Dermis lymphatic vessel endothelial cell (primary cell): ENCODE measurements at places on chromosomes 12 and 14. TPM values are rescaled to one million over a fixed set of nuclear protein-coding genes. Genes with fewer than 3 reads are reported as not detected.

The ACOT6 gene
- total RNA-seq: not detected in 2 replicates

The GPR65 gene
- 0.09 and 0.11 TPM in 2 replicates for total RNA-seq

The LAG3 gene
- 0.09 and 0.22 TPM in 2 replicates for total RNA-seq

The REC8 gene
- 0.87 and 1.3 TPM in 2 replicates for total RNA-seq

The IL26 gene
- total RNA-seq: not detected in 2 replicates

The RILPL1 gene
- 3.6 and 4.7 TPM in 2 replicates for total RNA-seq

The EAPP gene
- total RNA-seq: 52.9 and 58.3 TPM in 2 replicates

The CELA1 gene
- not detected in 2 replicates for total RNA-seq

The ZFC3H1 gene
- 13.0 and 17.3 TPM in 2 replicates for total RNA-seq

The MYO1H gene
- total RNA-seq: not detected in 2 replicates

The EPS8 gene
- 10.0 and 14.7 TPM in 2 replicates for total RNA-seq

The PPP1R36 gene
- total RNA-seq: 0.54 and 0.60 TPM in 2 replicates

The KLRD1 gene
- 0.09 and 0.11 TPM in 2 replicates for total RNA-seq

The IAPP gene
- not detected in 2 replicates for total RNA-seq

The IRAK3 gene
- total RNA-seq: 14.7 and 16.5 TPM in 2 replicates

The SCNN1A gene
- 0.43 TPM in 1 of 2 replicates, not detected in the other for total RNA-seq

The DPF3 gene
- total RNA-seq: 0.54 and 1.2 TPM in 2 replicates

The LRFN5 gene
- under 0.01 TPM in 1 of 2 replicates, not detected in the other for total RNA-seq

The OR4E2 gene
- total RNA-seq: not detected in 2 replicates

The CLEC1A gene
- 14.4 and 15.8 TPM in 2 replicates for total RNA-seq

The TESPA1 gene
- not detected in 2 replicates for total RNA-seq
